SW 1271 (cell line): ENCODE measurements at places on chromosomes 13 and 19.
A peak's percentile ranks its signal among the peaks of the same experiment; 100 is the strongest.

DNA sequence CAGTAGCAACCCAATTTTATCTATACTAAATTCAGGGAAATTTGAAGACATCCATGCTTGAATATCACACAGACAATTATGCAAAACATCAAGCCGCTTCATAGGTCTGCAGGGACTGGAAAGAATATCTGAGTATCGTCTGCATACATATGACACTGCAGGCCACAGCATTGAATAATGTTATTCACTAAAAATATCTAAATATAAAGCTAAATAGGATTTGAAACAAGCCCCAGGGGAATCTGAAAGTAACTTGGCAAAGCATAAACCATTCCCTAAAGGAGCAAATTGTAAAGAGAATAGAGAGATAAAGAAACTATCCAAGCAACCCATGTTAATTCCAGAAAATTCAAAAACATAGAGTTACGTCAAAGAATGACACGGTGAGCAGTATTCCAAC, 1251.0 kb downstream of the PCDH17 start:
- no peak for DNase-seq

- peak; percentile 35 for DNase-seq
These were observed 2.5 kb upstream of the KEAP1 start for GRCh38 chr19:10505583-10506229.

- no peak for DNase-seq
These were observed 5.9 kb downstream of the NANOS3 start for GRCh38 chr19:13882836-13883235.

DNA sequence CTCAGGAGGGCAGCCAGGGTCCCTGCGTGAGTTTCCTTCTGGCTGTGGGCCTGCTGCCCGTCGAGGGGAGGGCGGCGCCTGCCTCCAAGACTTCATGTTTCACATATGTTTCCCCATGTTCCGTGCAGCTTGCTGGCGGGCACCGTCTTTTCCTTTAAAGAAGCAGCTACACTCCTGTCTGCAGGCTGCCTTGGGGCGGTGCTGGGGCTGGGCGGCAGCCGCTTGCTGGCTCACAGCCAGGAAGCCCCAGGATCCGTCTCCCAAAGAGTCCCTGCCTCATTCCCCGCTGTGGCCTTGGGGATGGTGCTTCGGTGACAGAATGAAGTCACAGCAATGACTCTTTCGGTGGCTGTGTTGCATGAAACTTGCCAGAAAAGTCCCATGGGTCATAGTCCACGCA, 24.9 kb downstream of the PIAS4 start:
- no peak for DNase-seq

DNA sequence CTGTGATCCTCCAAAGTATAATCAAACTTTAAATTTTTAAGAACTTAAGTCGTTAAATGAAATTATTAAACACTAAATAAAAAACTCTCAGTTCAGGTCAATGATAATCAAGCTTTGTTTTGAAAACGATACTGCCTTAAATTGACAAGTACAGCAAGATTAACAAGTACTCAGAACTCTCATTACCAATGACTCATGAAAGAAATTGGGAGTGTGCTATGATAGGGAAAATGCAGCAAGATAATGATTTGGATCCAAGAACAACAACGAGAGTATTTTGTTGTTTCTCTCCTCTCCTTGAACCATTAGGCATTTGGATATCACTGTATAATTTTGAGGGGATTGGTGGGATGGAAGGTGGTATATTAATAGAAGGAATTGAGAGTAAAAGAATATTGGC, 10.2 kb downstream of the N4BP2L2 start:
- DNase-seq: no peak

DNA sequence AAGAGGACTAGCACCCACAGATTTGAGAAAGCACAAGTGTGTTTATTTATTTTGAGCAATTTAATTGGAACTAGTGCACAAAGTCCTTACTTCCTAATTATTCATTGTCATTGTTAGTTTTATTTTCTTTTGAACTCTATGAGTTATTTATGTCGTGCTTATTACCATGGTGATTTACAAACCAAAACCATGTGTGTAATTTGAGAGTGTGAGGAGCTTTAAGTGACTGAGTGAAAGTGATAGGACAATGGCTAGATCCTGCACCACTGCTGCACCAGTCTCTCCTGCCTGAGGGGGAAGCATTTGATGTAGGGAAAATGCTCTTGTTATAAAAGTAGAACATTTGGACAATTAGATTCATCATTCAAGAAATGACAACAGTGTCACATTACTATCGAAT, 172.3 kb upstream of the KLF12 start:
- no peak for DNase-seq

- no peak for DNase-seq
These were observed 885 bp upstream of the ZNF536 start for GRCh38 chr19:30371161-30371836.

DNA sequence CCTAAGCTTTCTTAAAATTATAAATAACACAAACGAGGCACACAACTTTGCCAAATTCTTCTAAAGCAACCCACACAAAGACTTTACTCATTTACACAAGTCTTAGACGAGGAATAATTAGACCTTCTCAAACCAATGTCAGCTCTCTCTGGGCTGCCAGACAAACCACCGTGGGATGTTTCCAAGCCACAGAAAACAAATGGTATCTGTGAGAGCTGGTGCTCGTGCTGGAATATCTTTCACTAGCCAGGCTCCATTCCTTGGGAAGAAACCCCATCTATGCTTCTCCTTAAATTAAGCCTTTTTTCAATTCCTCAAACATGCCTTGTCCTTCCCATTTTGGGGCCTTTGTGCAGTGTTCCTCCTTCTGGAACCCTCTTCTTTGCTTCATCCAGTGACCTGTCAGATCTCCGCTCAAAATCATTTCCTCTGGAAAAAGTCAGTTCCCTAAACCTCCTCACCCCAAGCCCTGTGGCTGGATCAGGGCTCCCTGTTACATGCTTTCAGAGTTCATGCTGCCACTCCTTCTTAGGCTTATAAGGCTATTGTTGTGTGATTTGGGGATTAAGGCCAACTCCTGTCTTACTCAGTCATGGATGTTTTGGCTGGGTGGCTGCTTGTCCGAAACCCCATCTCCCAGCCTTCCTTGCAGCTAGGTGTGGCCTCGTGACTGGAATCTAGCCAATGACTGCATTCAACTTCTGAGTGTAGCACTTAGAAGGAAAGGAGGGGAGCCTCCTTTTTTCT, 64.2 kb upstream of the GTF2F2 start:
- DNase-seq: no peak

DNA sequence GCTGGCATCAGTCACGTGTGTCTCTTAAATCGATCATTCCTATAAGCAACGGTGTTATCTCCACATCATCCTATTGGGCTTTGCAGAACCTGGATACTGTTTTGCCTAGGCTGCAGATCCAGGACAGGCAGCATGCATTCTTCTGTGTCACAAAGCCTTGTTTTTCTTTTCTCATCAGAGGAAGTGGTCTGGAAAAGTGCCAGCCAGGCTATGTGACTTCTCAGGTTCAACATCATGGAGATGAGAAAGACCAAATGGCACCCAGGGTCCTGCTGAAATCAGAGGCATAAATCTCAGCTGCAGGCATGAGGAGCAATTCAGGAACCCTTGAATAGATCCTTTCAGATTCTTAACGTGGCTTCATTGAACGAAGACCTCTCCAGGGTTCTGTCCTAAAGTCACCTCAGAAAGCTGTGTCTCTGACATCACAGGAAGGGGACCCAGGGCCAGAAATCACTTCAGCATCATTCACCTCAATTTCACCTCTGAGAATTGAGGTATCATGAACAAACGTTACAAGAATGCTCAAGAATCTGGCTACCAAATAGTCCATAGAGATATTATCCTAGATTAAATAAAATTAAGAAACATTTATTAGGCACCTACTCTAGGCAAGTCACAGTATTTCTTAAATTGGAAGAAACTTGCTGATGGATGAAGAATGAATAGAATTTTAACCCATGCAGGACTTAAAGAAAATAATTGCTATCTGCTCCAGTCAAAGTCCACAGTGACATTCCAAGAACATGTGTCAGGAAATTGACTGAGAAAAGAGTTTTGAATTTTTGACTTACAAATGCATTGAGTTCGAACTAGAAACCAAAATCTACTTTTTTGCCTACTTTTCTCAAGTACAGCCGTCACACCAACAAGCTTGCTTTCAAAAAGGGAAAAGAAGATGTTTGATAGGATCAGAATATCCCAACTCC, 124.1 kb downstream of the COG6 start:
- DNase-seq: no peak

GRCh38 chr19:10478903-10479384, 24.2 kb downstream of the KEAP1 start:
- DNase-seq: peak; percentile 94

- DNase-seq: no peak
These were observed 1439.4 kb downstream of the UQCRFS1 start for GRCh38 chr19:27773318-27774094.

- DNase-seq: no peak
These were observed 9.3 kb downstream of the SLC7A10 start for GRCh38 chr19:33216198-33216830.

DNA sequence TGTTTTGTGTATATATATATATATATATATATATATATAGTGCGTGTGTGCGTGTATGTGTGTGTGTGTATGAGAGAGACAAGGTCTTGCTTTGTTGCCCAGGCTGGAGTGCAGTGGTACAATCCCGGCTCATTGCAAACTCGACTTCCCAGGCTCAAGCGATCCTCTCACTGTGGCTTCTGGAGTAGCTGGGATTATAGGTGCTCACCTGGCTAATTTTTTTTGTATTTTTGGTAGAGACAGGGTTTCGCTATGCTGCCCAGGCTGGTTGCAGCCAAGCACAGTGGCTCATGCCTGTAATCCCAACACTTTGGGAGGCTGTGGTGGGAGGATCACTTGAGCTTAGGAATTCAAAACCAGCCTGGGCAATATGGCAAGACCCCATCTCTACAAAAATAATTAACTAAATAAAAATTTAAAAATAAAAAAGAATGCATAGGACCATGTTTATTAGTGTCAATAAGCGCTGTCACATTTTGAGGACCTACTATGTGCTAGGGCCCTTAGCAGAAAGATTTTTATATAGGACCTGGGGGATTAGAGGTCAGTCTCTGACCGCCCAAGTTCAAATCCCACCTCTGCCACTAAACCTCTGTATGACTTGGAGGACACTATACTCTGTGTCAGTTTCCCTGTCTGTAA, 1.8 kb downstream of the PVR start:
- DNase-seq: no peak

GRCh38 chr13:33633701-33634545, 184.0 kb upstream of the RFC3 start:
- DNase-seq: no peak

DNA sequence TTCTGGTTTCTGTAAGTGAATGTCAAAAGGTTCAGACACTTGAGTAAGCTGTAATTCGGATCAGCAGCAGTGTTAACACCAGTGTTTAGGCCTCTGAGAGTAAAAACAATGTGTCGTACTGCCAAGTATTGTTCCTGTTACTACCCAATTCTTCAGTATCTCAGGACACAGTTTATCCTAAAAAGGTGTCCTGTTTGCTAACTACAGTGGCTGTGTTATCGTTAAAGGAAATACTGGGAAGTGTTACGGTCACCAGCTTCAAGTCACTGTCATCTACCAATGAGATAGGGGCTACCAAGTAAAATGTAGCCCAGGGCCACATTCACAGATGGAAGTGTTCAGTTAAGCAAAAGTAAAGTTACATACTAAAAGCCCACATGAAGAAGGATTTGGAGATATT, 2.3 kb upstream of the UPF3A start:
- no peak for DNase-seq

- no peak for DNase-seq
These were observed 43.4 kb upstream of the AKAP11 start for GRCh38 chr13:42228527-42228926.

- DNase-seq: no peak
These were observed 3.0 kb upstream of the NCCRP1 start for GRCh38 chr19:39193803-39194202.

- no peak for DNase-seq
These were observed 604 bp downstream of the THSD1 start for GRCh38 chr13:52405369-52405766.

GRCh38 chr13:30991184-30991583, 58.7 kb downstream of the TEX26 start:
- DNase-seq: no peak

GRCh38 chr13:36054041-36054440, 77.1 kb downstream of the DCLK1 start:
- DNase-seq: no peak

GRCh38 chr19:28468701-28469459, 744.1 kb downstream of the UQCRFS1 start:
- DNase-seq: no peak

DNA sequence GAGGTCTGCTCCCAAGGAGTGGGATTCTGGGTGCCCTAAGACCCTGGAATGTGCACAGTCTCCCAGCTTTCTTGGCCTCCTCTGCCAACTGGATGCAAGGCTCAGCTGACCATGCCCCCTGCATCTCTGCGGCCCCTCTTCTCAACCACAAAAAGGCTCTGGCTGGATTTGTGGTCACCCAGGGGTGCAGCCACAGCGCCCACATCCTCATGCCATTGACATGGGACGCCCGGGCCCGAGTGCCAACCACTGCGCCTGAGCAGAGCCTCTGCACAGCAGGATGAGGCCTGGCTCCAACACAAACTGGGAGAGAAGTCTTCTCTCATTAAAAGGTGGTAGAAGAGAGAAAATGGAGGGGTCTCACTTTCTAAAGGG, 103.5 kb downstream of the FOXO1 start:
- DNase-seq: no peak

DNA sequence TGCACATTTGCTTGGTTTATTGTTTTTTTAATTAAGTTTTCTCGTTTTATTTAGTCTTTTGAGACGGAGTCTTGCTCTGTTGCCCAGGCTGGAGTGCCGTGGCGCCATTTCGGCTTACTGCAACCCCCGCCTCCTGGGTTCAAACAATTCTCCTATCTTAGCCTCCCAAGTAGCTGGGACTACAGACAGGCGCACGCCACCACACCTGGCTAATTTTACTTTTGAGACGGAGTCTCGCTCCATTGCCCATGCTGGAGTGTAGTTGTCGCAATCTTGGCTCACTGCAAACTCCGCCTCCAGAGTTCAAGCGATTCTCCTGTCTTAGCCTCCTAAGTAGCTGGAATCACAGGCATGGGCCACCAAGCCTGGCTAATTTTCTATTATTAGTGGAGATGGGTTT, 1.3 kb downstream of the RPS9 start:
- DNase-seq: no peak

GRCh38 chr19:51250786-51251467, at the start of gene SIGLECL1:
Gene SIGLECL1 (plus strand): TSS chr19:51251080. CDS start chr19:51264073, 12,993 bp downstream.
- DNase-seq: no peak

DNA sequence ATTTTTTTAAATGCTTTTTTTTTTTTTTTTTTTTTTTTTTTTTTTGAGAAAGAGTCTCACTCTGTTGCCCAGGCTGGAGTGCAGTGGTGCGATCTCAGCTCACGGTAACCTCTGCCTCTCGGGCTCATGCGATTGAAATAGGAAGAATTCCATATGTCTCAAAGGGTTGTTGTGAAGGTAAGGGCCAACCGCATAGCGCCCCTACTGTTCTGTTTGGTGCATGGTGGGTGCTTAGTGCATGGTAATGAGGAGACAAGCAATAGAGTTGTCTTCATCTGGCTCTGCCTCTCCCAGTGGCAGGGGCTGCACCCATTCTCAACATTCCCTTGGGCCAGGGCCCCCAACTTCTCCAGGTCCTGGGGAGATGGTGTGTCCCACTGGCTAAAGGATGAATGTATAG, 68.7 kb downstream of the RASL11A start:
- peak; percentile 1 for DNase-seq

- no peak for DNase-seq
These were observed 25.1 kb upstream of the C13orf46 start for GRCh38 chr13:113998781-113999617.
